ENCODE measurements at places on chromosomes 7 and 10. TPM values are rescaled to one million over a fixed set of nuclear protein-coding genes. Genes with fewer than 3 reads are reported as not detected.

GRCh38 chr7:40833888-40834234 is 699.1 kb downstream of the SUGCT start:
- H3K4me1 ChIP-seq = no peaks in the 10 kb centered on the region
- H3K4me3 ChIP-seq = no peak overlapping the region
- H3K27me3 ChIP-seq = no peaks in the 10 kb centered on the region

GRCh38 chr10:60733517-60733822 is 44.8 kb upstream of the CDK1 start:
- no peak overlapping the region for H3K27ac ChIP-seq
- peaks cover 7% of the 10 kb centered on the region for H3K4me1 ChIP-seq
- peaks cover 65% of the 10 kb centered on the region for H3K27me3 ChIP-seq
- peak overlapping the region; percentile 44 for H3K4me3 ChIP-seq

DNA sequence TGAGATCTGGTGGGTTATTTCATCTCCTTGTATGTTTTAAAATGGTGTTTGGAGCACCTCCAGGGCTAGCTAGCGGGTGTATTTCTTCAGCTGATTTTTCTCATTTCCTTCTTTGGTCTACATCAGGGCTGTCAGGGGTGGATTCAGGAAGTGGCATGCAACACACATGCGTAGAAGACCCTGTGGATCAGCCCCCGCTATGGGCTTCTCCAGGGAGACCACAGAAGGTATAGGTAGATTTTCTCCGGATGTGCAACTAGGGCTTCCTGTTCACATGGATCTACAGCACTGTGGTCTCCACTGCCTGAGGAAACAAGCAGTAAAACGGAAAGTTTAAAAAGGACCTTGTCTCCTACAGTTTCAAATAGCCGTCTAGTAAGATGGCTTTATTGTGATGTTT is 10.4 kb downstream of the NUB1 start:
- H3K36me3 ChIP-seq = peaks cover 11% of the 10 kb centered on the region
- peaks cover 9% of the 10 kb centered on the region for H3K4me1 ChIP-seq

OR2A1 gene
- total RNA-seq = not detected

DNA sequence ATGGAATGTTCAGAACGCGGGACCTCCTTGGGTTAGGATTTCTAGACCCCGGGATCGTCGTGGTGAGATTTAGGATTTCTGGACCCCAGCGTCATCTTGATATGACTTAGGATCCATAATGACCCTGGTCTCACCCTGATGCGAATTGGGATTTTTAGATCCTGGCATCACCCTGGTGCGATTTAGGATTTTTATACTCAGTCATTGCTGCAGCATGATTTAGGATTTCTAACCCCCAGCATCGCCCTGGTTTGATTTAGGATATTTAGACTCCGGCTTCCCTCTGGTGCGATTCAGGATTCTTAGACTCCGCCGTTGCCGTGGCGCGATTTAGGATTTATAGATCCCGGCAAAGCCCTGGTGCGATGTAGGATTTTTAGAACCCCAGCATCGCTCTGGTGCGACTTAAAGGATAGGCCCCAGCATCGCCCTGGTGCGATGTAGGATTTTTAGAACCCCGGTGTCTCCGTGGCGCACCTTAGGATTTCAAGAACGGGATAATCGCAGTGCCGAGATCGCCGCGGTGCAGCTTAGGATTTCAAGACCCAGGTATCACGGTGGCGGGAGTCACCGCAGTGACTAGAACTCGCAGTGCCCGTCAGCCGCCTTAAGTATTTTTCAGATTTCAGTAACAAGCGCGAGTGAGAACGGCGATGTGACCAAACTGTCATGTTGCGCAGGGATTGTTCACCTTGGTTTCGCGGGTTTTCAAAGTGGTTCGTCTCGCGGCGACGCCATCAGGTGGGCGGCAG is 814 bp downstream of the MEST start:
- no peaks in the 10 kb centered on the region for H3K36me3 ChIP-seq
- peaks cover 14% of the 10 kb centered on the region for H3K4me1 ChIP-seq
- H3K27me3 ChIP-seq = no peaks in the 10 kb centered on the region
- no peak for DNase-seq

ACSM6 gene
- not detected for total RNA-seq

GRCh38 chr10:775245-776075 is 86.0 kb upstream of the DIP2C start:
- H3K27me3 ChIP-seq = no peaks in the 10 kb centered on the region
- H3K36me3 ChIP-seq = no peaks in the 10 kb centered on the region
- no peak overlapping the region for H3K27ac ChIP-seq
- no peak for DNase-seq
- no peaks in the 10 kb centered on the region for H3K4me1 ChIP-seq

CCNY gene
- total RNA-seq = 51.9 TPM
